ENCODE measurements at places on chromosomes 7 and 10.

- no peak for DNase-seq
Measured at GRCh38 chr7:24152356-24152755, 131.6 kb upstream of the NPY start.

DNA sequence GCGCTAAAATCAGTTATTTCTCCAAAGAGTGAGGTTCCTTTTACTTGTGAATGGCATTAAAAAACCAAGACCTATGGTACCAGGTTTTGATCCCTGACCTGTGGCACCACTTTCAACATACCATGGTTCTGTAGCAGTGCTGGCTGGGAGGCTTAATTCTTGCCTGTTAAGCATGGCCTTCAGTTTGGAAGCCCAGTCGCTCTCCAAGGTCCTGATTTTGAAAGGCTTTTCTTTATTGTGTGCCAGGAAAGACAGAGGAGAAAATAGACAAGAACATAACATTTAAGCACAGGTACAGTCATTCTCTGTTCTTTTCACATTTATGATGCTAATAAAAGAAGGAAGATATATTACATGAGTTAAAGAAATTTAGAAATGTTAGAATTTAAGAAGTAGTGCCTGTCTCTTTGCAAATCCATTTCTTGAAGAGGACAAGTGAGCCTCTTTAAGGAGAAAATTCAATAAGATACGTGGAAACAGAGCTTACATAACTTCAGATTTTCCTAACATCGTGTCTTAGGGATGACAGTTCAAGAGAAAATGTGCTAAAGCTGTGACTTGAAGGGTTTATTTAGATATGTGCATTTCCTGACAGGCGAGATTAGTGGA, 357.6 kb downstream of the DPP6 start:
- no peak for DNase-seq

DNA sequence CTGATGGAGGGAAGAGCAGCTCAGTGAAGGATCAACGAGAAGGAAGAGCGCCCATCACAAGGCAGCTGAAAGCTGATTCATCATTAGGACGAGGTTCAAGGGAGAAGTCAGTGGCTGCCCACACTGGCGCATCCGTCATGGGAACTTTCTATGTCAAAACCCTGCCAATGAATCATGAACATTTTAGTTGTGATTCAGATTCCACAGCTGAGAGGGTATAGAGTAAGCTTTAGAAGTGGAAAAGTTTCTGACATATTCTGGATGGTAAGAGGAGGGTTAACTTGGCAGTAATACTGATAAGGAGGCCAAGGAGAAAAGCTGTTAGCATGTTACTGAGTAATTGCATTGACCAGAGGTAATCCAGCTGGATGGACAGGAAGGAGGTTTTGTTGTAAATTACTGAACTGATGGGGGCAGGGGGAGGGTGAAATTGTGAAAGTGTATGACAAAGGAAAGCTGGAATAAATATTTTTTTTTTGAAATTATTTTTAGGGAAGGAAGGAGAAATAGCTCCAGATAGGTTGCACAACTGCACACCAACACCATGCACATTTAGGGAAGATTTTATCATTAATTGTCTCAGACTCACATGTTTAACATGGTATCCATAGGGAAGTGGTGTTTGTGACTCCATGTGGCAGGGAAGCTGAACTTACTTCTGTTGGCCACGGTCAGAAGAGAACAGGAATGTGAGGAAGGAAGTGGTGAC, 78.3 kb upstream of the NRP1 start:
- no peak for DNase-seq

GRCh38 chr7:151710121-151710640, 166.7 kb downstream of the PRKAG2 start:
- DNase-seq, result no peak

DNA sequence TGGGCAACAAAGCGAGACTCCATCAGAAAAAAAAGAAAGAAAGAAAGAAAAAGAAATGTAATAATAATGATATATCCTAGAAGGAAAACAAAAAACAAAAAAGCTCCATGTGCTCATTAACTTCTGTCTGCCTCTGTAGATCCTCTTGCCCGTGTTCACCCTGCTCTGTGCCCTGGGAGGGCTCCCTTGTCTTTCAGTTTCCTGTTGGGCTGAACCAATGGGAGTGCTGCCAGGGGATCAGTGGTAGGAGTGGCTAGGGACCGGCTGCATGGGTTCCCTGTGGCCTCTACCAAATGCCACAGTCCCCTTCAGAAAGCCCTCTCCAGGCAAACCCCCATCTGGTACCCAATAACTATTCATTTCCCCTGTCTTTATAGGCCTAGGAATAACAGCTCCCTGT, 51.8 kb upstream of the PARD3 start:
- DNase-seq, result no peak

GRCh38 chr7:26688388-26688787, 176.0 kb downstream of the SKAP2 start:
- DNase-seq, result no peak

DNA sequence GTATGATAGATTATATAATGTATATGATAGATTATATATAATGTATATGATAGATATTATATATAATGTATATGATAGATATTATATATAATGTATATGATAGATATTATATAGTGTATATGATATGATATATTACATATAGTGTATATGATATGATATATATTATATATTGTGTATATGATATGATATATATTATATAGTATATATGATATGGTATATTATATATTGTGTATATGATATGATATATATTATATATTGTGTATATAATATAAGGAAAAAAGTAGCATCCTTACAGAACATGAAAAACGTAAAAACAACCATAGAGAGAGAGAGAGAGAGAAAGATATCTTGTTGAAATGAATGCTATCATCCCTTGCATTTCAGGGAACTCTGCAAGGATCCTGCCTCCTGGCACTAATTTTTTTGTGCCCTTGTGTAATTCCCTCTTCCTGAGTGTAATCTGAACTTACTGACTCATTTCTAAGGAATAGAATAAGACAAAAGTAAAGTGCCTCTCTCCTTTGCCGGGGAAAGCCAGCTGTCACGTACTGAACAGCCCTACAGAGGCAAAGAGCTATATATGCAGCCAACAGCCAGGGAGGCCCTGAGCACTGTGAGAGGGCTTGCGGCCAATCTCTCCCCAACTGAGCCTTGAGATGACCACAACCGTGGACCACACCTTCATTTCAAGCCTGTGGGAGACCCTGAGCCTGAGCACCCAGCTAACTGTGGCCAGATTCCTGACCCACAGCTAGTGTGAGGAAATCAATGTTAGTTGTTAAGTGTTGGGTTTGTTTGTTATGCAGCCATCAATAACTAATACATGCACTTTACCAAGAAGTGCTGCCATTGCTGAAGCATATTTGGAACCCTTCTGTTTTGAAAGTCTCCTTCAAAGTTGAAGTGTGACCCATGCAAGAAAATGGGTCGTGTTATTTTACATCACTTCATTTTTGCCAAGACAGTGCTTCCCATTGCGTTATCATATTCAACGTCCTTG, 61.1 kb upstream of the EZH2 start:
- DNase-seq, result no peak

- no peak for DNase-seq
Measured at GRCh38 chr10:119737823-119738222, 12.0 kb downstream of the INPP5F start.

DNA sequence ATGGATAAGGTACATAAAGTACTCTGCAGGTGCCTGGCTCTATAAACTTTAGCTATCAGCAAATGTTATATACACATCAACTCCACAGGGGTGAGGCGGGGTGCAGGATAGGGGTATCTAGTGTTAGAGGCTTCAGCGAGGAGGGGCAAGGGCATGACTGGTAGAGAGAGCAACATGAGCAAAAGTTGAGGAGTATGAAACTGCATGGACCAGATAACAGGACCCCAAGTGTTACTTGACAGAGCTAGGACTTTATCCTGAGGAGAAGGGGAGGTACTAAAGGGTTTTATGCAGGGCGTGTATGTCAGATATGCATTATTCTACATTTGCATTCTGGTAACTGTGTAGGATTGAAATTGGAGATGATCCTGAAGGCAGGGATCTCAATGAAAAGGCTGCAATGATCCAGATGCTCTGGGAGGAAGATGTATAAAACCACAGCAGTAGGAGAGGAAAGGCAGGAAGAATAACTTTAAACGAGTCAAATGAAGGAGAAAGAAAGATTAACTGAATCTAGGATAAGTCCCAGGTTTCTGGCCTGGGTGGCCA, 109.8 kb upstream of the FAM133B start:
- no peak for DNase-seq

DNA sequence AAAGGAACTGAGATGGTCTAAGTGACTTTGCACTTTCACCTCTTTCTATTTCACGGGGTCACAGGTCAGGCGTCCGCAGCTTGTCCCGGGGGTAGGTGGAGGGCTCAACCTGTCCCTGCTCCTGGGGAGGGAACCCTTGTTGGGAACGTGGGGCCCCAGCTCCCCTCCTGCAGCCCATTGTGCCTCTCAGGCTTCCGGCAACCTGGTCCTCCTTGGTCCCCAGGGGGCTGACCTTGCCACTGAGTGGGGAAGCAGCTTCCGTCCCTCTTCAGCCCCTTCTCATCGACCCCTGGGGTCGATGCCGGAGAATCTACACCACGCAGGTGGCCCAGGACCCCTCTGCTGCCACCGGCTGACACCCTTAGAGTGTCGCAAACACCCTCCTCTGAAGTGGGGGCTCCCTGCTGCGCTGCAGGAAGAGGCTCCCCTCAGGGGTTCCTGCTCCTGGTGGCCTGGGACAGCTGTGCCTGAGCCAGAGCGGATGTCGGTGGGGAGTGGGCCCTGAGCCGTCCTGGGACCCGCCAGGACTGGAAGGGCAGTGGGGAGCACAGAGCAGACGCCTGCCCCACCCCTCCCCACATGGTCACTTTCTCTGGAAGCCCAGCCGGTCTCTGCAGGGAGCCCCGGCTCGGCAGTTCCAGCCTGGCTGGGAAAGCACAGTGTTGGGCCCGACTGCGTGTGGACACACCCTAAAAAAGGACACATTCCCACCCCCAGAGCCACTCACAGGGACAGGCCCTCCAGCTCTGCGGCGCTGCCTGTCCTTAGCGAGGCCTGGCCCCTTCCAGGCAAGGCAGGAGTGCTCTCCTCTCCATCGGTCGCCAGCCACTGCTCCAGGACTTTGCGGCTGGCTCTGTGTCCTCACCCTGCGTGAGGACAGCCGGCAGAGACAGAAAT, 357.5 kb upstream of the SHH start:
- no peak for DNase-seq

- DNase-seq, result no peak
Measured at GRCh38 chr7:143504215-143504936, 26.7 kb downstream of the TAS2R41 start.

DNA sequence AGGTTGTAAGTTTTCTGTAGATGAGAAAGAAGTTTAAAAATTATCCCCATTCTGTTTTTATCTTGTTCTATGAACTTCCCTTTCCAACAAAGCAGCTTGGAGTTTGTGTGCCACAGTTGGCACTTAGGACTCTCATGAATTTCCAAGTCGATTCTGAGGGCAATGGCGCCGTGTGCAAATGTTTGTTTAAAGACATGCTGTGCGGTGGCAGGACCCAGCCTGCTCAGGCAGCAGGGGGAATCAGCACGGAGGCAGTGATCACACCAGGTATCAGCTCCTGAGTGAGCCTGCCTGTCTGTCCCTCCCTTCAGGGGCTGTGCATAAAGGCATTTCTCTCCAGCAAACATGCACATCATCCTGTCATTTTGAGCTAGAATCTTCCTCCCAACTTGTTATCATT, 109.8 kb upstream of the WDR11 start:
- no peak for DNase-seq

GRCh38 chr10:30857803-30858202, 173.9 kb downstream of the ZNF438 start:
- DNase-seq, result no peak

GRCh38 chr10:70074165-70074564, 21.5 kb downstream of the MACROH2A2 start:
- DNase-seq, result no peak

- no peak for DNase-seq
Measured at GRCh38 chr10:36089790-36090440, 447.8 kb upstream of the FZD8 start.

Measured in B cell (primary cell).